Stimulated activated naive CD8-positive, alpha-beta T cell treated with anti-CD3 and anti-CD28 coated beads, Interleukin-15, amount 100 ng/mL, for 72 hours (primary cell): ENCODE measurements at places on chromosomes 3 and 15.

DNA sequence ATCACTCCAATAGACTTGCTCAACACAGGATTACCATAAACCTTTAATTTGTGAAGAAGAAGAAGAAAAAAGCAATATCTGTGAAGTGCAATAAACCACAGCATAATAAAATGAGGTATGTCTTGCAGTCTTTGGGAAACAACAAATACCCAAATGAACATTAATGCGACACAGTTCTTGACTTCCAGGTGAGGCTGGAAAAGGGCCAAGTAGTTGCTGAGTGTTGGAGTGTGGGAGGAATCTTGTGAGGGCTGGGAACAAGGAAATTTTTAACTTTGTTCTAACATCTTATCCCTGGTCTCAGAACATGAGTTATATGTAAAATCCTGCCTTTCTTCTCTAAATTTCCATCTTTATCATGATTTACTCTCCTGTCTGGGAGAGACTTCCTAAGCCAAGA is 206.5 kb downstream of the DTWD1 start:
- DNase-seq: no peak

- no peak for DNase-seq
Measured at GRCh38 chr3:170889132-170889531, 19.1 kb upstream of the RPL22L1 start.

DNA sequence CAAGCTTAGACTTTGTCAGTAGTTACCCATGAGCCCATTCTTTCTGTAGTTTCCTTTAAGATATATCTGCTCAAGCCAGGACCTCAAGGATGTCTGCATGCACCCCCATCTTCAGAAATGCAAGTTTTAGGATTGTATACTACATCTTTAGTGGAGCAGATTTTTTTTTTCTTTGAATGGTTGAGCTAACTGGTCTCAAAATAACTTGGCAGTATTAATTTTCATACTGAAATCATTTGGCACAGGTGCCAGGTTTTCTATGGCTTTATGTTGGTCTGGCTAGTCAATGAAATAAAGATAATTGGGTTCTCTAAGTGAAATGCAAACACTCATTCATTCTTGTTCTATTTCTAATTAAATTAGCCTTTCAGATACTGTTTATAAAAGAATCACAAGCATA is 108.9 kb downstream of the ATG7 start:
- DNase-seq: no peak

GRCh38 chr3:175381685-175382084 is 522.6 kb downstream of the NAALADL2 start:
- no peak for DNase-seq

DNA sequence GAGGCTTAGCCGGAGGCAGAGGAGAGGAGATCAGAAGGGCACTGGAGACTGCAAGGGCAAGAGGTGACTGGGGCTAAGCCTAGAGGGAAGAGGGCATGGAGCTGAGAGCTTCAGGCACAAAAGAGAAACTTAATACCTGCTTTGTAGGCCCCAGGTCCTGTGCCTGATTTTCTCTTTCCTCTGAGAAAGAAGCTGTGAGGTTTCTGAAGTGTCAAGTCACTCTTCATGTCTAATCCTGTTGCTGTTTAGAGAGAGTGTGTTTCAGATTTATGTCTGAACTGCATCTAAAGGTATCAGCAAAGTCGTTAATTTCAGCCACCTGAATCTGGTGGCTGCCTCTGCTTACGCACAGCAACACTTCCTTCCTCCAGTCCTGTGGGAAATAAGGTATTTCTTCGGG is 106.9 kb upstream of the RNU6-1 start:
- no peak for DNase-seq

- no peak for DNase-seq
Measured at GRCh38 chr3:152126260-152126659, 142.5 kb upstream of the MBNL1 start.

DNA sequence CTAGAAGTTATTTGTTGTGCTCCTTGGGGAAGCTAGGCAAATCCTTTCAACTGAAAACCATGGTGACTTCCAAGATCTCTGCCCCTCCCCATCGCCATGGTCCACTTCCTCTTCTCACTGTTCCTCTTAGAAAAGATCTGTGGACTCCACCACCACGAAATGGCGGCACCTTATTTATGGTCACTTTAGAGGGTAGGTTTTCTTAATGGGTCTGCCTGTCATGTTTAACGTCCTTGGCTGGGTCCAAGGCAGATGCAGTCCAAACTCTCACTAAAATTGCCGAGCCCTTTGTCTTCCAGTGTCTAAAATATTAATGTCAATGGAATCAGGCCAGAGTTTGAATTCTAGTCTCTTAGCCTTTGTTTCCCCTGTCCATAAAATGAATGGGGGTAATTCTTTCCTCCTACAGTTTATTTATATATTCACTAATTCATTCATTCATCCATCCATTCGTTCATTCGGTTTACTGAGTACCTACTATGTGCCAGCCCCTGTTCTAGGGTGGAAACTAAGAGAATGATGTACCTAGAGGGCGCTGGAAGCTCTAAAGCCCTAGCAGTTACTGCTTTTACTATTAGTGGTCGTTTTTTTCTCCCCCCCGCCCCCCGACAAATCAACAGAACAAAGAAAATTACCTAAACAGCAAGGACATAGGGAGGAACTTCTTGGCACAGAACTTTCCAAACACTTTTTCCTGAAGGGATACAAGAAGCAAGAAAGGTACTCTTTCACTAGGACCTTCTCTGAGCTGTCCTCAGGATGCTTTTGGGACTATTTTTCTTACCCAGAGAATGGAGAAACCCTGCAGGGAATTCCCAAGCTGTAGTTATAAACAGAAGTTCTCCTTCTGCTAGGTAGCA is 657 bp downstream of the PATL2 start:
- peak; percentile 55 for DNase-seq

- no peak for DNase-seq
Measured at GRCh38 chr15:94238539-94239118, 7.3 kb downstream of the MCTP2 start.

DNA sequence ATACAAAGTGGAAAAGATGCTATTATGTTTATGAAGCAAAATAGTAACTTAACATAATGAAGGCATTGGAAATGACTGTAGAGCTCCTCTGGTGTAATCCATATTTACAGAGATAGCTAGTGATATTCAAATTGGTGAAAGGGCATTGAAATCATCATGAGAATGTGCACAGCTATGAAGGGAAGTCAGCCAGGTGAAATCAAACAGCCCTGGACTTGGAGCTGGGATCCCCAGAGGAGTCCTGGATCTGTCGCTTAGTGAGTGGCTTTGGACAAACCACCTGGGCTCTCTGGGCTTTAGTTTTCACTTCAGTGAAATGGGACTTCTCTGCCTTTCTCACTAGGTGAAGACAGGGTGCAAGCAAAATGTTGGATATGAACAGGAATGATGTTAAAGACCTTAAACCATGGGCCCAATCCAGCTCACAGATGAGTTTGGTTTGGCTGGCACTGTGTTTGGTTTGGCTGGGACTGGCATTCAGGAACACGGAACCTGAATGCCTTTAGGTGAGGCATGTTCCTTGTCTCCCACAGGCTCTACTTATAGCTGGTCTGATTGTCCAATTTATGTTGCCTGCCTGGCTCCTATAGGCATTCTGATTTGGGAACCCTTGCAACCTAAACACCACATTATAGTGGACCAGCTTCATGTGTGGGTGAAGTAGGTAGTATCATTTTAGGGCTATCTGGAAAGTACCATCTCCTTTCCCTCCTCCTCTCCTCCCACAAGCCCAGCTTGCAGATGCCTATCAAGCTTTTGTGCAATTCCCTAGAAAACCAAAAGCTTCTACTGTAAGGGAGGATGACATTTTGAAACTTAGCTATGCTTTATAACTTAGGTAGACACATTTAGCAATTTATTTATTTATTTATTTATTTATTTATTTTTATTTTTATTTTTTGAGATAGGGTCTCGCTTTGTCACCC is 110.6 kb upstream of the TNFAIP8L3 start:
- no peak for DNase-seq

GRCh38 chr3:51271172-51271571 is 113.9 kb upstream of the MANF start:
- no peak for DNase-seq

DNA sequence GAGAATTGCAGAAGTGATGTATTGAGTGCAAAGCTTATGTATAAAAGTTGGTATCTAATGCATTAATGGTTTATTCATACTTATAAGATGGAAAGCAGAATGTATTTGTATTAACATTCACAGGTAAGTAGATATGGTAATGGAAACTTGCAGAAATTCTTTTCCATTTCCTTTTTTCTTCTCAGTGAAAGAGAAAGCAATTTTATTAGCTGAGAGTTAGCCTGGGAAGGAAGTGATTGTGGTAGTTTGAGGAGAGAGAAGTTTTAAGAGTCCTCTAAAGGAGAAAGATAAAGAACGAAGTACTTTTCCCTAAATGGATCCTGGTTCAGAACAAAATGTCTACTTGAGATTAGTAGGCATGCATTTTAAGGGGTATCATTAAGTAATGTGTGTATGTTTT is 60.1 kb upstream of the OSTN start:
- DNase-seq: no peak

DNA sequence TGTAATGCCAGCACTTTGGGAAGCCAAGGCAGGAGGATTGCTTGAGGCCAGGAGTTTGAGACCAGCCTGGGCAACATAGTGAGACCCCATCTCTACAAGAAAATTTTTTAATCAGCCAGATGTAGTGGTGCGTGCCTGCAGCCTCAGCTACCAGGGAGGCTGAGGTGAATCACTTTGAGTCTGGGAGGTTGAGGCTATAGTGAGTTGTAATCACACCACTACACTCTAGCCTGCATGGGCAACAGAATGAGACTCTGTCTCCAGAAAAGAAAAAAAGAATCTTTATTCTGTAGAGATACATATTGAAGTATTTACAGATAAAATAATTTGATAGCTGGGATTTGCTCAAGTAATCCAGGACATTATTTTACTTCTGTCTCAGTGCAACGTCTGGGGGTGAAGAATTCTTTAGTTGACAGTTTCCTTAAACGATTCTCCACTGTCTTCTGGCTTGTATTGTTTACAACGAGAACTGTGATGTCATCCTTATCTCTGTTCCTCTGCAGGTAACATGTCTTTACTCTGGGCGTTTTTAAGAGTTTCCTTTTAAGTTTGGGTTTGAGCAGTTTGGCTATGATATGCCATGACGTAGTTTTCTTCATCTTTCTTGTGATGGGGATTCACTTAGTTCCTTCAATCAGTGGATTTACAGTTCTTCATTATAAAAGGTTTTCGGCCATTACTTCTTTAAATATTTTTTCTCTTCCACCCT is 26.3 kb downstream of the KPNA1 start:
- no peak for DNase-seq

DNA sequence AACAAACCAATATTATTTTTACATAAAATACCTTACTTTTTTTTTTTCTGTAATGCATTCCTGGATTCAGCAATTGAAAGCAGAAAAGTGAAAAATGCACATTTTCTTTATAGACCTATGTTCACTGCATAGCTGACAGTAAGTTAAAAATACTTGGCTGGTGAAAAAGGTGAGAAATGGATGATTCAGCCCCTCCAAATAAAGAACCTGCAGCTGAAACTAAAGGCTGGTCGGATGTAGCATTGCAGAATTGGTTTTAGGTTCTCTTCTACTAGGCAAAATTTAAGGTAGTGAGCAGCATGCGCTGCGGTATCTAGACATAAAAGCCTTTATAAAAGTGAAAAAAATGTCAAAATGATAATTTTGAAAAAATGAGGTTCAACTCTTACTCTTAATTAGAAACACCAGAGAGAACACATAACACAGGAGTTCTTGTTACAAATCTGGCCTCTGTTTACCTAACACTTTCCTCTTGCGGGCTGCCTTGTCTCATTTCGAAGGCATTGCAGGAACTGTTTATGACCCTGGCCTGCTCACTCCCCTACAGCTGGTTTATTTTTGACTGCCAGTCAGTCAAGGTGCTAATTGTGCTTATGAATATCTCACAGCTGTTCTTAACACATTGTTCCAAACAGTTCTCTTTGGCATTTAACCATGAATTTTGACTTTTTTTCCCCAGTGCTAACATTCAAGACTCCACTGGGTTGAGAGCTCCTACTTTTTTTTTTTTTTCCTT is 455.4 kb upstream of the TBL1XR1 start:
- DNase-seq: no peak

DNA sequence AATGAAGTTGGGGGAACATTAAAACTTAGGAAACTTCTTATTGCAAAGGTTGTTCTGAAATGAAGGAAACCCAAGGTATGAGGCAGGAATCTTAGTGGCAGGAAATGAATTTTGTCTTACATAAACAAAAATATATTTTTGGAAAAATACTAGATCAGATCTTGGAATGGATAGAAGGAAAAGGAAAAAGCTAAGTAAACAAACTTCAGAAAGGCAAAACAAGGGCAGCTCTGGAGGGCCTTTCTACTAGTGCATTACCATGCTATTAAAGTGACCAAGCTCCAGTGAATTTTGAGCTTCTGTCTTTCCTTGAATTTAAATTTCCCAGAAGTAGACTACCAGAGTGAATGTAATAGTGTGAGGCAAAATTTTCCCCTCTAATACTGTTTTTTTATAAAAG is 13.6 kb downstream of the ARL6 start:
- DNase-seq: no peak

- no peak for DNase-seq
Measured at GRCh38 chr15:63526401-63526800, 22.0 kb downstream of the USP3 start.

DNA sequence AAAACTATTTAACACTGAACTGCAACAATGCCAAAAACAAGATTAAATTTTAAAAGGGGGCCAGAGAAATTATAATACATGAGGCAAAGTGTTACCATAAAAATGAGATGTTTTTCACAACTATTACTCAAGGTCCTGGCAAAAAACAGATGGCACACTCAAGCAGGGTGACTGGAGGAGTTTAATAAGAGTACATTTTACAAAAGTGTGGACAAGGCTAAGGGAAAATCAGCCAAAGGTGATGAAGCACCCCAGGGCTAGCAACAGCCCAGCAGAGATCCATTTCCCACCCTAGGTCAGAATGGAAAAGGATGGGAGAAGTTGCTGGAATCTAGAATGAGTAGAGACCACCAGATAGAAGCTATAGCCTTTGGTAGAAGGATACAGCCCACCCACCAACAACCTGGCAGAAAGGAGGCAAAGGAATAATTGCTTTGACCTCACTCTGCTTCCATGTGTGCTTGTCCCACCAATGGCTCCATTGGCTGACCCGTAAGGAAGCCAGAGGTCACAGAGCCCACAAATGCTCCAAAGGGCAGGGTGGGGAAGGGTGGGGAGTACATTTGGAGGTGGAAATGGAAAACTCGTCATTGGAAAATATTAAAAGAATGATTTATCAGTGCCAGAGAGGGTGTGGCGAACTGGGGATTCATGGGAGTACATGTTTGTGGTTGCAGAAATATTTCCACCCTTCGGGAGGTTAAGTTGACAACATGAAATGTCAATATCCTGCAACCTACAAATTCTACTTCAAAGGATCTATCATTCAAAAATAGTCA is 161.0 kb upstream of the UBE2E2 start:
- no peak for DNase-seq

DNA sequence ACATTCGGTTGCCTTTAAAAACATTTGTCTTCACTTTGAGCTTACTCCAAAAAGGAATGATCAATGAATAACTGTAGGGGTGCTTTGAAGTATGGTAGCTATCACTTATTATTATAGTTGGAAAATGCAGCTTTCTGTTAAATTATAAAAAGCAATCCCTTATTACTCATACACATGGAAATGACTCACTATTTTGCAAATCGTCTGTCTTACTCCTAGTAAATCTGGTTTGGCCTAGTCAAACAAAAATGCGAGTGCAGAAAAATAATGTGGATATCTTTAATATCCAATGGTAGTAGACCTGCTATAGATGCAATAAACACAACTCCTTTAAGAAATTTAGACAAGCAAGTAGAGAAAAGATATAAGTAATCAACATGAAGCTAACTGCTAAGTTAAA is 112.5 kb downstream of the ZIC1 start:
- no peak for DNase-seq

GRCh38 chr3:12486916-12487315 is 2.6 kb downstream of the TSEN2 start:
- DNase-seq: no peak

- DNase-seq: no peak
Measured at GRCh38 chr3:148828136-148828690, 602 bp downstream of the CPB1 start.
